Breast epithelium (tissue), 4 donors: ENCODE measurements at places on chromosomes 16 and 17.

DNA sequence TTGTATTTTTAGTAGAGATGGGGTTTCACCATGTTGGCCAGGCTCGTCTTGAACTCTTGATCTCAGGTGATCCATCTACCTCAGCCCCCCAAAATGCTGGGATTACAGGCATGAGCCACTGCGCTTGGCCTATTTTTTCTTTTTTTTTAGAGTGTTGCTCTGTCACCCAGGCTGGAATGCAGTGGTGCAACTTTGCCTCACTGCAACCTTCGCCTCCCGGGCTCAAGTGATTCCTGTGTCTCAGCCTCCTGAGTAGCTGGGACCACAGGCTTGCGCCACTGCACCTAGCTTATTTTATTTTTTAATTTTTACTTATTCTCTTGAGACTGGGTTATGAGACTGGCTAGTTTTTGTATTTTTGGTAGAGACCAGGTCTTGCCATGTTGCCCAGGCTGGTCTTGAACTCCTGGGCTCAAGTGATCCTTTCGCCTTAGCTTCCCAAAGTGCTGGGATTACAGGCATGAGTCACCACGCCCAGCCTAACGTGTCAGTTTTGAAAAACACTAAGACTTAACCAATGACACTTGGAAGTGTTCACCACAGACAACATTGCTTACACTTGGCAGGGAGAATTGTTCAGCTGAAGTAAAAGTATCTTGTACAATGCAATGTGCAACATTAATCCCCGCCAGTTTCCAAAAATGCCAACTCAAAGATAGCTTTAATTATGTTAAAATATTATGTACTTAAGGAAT, 26.9 kb downstream of the ATAD5 start:
- H3K4me3 ChIP-seq, result no peak overlapping the region
- no peaks in the 10 kb centered on the region for H3K4me1 ChIP-seq
- H3K27ac ChIP-seq, result no peak overlapping the region
- H3K27me3 ChIP-seq, result no peaks in the 10 kb centered on the region

DNA sequence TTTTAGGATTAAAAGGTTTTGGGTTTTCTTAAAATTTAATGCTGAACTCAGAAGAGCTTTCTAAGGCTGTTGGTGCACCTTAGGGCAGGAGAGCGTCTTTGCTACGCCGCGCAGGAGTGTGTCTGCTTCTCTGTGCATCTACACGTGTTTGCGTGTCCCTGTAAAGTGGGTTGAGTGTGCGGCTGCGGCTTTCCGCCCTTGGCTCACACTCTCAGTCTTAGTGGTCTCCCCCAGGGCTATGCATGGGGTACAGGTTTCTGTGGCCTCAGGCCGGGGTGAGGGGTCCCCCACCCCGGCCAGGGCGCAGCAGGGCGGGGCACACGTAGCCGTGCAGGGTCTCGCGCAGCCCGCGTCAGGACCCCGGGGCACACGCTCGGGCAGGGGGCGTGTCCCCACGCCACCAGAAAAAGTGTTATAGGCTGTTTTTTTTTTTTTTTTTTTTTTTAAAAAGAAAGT, 727 bp upstream of the TENT4B start:
- peak overlapping the region; percentile 89 for H3K4me3 ChIP-seq
- peak overlapping the region; percentile 94 for H3K27ac ChIP-seq
- no peaks in the 10 kb centered on the region for H3K36me3 ChIP-seq
- H3K4me1 ChIP-seq, result no peaks in the 10 kb centered on the region

- H3K27ac ChIP-seq, result peak overlapping the region; percentile 85
- no peak overlapping the region for H3K4me3 ChIP-seq
- H3K36me3 ChIP-seq, result no peaks in the 10 kb centered on the region
- no peaks in the 10 kb centered on the region for H3K4me1 ChIP-seq
- DNase-seq, result no peak
These were observed 11.6 kb upstream of the MFAP4 start for GRCh38 chr17:19398301-19399181.

DNA sequence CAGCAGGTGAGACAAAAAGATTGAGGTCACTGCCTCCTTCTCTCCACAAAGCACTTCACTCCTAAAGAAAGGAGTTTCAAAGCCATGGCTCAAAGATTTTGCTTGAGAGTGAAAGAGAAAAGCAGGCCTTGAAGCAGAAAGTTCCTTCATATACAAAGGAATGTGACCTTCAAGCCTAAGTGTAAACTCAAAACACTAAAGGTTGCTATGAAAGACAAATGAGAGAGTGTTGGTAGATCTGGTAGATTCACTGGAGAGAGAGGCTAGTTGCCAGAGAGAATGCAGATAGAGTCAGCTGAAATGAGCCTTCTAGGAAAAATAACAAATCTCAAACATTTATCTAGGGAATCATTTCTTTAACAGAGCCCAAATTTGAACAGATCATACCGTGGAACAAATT, 305.2 kb downstream of the CDH8 start:
- no peak overlapping the region for H3K27ac ChIP-seq
- H3K27me3 ChIP-seq, result no peaks in the 10 kb centered on the region
- no peak overlapping the region for H3K4me3 ChIP-seq
- no peaks in the 10 kb centered on the region for H3K4me1 ChIP-seq
- no peak for DNase-seq

DNA sequence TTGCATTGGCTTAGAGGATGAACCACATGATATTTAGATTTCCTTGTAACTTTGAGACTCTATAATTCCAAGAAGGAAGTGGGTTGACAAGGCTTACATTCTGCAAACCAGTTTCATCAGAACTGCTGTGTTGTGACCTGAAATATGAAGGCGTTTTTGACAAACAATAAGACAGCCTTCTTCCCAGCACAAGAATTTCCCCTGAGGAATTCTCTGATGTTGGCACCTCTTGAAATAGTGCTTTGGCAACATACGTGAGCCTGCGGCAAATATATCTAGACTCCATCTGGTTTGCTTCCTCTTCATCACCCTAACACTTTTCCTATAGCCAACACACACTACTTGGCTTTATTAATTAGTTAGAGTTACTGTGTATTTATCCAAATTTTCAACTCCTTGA, 585.5 kb upstream of the SOX9 start:
- no peaks in the 10 kb centered on the region for H3K4me1 ChIP-seq
- no peak overlapping the region for H3K4me3 ChIP-seq
- no peaks in the 10 kb centered on the region for H3K36me3 ChIP-seq
- H3K27ac ChIP-seq, result peak overlapping the region; percentile 34

DNA sequence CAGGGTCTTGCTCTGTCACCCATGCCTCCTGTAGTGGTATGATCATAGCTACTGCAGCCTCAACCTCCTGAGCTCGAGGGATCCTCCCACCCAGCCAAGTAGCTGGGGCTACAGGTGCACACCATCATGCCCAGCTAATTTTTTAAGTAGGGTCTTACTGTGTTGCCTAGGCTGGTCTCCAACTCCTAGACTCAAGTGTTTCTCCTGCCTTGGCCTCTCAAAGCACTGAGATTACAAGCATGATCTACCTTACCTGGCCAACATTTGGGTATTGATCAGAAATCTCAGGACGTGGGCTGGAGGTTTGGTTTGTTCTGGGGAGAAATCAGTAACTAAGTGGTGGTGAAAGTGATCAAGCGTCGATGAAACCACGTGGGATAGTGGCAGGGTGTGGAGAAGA, 4.1 kb downstream of the CHD9 start:
- no peak overlapping the region for H3K4me3 ChIP-seq
- DNase-seq, result no peak
- peaks cover 12% of the 10 kb centered on the region for H3K4me1 ChIP-seq
- H3K27me3 ChIP-seq, result no peaks in the 10 kb centered on the region
- H3K36me3 ChIP-seq, result no peaks in the 10 kb centered on the region

DNA sequence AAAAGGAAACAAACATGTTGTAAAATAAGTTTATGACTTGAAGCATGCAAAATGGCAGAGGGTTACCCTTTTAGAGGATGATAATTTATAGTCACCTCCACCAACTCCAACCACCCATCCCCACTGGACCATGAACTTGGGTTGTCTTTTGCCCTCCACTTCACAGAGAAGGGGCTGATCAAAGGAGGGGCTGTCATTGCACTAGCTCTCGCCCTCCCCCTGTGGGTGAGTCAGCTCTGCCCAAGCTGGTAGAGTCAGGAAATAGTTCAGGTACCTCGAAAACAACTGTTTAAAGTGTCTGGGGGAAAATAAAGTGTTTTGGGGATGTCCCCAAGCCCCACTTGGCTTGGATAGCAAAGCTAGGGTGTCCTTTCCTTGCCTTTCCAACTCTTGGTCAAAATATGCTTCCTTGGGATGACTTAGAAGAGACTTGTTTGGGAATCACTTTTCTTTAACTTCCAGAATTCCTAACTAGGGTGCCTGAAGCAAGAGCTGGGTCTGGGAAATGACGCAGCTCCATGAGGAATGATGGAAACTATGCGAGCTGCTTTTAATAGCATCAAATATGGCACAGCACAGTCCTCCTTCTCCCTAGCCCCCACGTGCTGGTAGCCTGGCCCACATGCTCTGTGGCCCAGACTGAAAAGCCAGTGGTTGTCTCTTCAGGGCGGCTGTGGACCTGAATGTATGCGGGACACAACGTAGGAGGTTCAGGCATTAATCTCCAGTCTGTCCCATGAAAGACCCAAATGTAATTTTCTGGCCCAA, 40.7 kb downstream of the TBX4 start:
- peak overlapping the region; percentile 38 for H3K27ac ChIP-seq
- no peak overlapping the region for H3K4me3 ChIP-seq
- no peaks in the 10 kb centered on the region for H3K27me3 ChIP-seq
- H3K36me3 ChIP-seq, result no peaks in the 10 kb centered on the region

DNA sequence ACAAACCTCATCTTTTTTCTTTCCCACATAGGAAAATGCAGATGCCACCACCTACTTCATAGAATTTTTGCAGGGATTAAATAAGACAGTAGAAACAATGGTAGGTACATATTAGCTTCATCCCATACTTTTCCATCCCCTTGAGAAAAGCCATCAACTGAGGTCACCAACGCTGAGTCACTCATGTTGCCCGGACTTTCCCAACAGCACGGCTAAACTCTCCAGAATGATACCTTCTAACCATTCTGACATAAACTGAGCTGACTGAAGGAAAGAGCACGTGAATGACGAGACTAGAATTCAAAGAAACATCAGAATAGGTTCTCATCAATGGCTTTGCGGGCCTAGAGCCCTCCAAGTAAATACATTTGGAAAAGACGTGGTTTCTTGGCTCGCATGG, 146.0 kb upstream of the RCVRN start:
- H3K36me3 ChIP-seq, result no peaks in the 10 kb centered on the region
- DNase-seq, result no peak
- no peak overlapping the region for H3K4me3 ChIP-seq
- no peaks in the 10 kb centered on the region for H3K27me3 ChIP-seq
